ENCODE measurements at places on chromosomes 7 and 10.

GRCh38 chr10:28628184-28628893, 49.0 kb upstream of the BAMBI start:
- H3K4me1 ChIP-seq: peaks cover 18% of the 10 kb centered on the region

DNA sequence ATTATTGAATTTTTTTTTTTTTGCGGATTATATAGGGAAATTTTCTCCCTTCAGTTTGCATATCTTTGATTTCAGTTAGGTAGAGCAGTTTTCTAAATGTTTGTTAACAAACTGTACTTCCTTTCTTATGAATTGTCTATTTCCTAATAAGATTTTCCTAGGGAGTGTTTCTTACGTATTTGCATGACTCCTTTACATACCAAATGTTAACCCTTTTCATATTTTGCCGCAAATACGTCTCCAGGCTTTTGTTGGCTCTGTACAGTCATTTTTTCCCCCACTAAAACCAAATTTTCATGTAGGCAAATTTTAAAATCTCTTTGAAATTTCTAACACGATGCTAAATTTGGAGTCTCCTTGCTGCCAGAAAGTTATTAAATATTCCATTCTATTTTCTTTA, 1.9 kb upstream of the FRAT2 start:
- H3K4me1 ChIP-seq: peaks cover 20% of the 10 kb centered on the region
- H3K27me3 ChIP-seq: peaks cover 34% of the 10 kb centered on the region
- H3K4me3 ChIP-seq: no peak overlapping the region
- DNase-seq: no peak

DNA sequence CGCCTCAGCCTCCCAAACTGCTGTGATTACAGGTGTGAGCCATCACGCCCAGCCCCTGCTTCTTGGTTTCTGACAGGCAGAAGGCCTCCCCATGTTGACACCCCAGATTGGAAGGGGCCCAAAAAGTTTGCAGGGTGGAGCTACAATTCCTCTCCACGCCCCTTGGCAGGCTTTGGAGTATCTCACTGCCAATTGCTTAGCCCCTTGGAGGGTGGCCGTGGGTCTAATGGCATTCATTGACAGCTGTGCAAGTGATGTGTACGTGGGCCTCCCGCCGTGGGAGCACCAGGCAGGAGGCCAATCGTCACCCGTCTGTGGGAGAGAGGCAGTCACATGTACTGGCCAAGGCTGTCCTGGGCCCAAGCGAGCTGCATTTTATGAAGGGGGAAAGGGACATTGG, 73.7 kb upstream of the PPIF start:
- DNase-seq: no peak
- peaks cover 33% of the 10 kb centered on the region for H3K4me1 ChIP-seq
- H3K4me3 ChIP-seq: no peak overlapping the region
- peaks cover 45% of the 10 kb centered on the region for H3K36me3 ChIP-seq
- peak overlapping the region; percentile 88 for H3K27ac ChIP-seq

DNA sequence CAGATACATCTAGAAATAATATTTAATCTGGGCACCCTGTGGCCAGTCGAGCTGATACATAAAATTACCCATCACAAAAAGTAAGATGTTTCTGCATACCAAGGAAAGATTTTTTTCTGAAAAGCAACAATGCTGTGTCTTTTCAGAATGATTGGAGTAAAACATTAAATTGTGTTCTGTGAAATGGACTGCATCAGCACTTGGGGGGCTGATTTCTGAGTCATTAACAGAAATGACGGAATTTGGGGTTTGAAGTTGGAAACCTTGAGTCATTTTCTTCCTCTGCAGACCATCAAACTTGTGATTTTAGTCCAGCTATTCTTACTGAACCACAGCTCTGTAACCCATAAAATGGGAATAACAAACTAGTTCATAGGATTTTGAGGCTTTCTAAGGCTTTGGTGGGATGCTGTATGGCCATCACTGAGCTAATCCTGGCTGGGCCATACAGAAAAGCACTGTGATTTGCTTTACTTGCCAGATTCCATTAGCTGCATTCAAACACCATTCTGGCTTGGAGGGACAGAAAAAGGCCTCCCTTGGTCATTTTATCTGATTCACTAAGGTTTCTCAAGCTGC, 739.4 kb upstream of the IGFBP3 start:
- H3K4me1 ChIP-seq: no peaks in the 10 kb centered on the region
- no peak overlapping the region for H3K4me3 ChIP-seq
- no peak overlapping the region for H3K27ac ChIP-seq
- no peaks in the 10 kb centered on the region for H3K27me3 ChIP-seq

DNA sequence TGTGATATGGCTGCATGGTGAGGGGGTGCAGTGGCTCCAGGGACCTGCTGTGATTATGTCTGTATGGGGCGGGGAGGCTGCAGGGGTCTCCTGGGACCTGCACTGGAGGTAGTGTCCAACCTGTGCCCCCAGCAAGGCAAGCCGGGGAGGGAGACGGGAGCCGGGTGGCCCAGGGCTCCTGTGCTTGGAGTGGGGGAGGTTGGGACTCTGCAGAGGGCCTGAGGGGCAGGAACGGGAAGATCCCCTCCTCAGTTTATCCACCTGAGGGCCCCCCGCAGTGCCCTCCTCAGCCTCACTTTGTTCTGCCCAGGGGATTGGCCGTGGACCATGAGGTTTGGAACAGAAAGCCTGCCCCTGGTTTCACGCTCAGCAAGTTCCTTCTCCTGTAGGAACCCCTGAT, 22.8 kb upstream of the PWWP2B start:
- H3K36me3 ChIP-seq: no peaks in the 10 kb centered on the region
- DNase-seq: peak; percentile 54
- H3K27ac ChIP-seq: no peak overlapping the region
- H3K4me1 ChIP-seq: peaks cover under 1% of the 10 kb centered on the region
- no peaks in the 10 kb centered on the region for H3K27me3 ChIP-seq

DNA sequence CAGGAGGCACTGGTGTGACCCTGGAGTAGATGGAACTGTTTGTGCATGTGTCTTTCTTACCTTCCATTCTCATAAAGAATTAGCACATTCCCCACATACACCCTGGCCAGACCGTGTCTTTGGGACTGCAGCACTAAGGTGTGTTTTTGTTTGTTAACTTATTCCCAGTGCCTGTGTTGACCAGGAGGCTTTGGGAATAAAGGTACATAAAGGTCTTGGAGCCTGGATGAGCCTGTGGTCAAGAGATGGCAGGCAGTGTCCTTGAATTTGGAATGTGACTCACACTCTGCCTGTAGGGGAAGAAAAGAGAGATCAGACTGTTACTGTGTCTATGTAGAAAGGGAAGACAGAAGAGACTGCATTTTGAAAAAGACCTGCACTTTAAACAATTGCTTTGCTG, 137.6 kb downstream of the LYZL1 start:
- no peak overlapping the region for H3K4me3 ChIP-seq
- H3K27ac ChIP-seq: no peak overlapping the region
- no peaks in the 10 kb centered on the region for H3K4me1 ChIP-seq
- H3K36me3 ChIP-seq: peaks cover 27% of the 10 kb centered on the region

DNA sequence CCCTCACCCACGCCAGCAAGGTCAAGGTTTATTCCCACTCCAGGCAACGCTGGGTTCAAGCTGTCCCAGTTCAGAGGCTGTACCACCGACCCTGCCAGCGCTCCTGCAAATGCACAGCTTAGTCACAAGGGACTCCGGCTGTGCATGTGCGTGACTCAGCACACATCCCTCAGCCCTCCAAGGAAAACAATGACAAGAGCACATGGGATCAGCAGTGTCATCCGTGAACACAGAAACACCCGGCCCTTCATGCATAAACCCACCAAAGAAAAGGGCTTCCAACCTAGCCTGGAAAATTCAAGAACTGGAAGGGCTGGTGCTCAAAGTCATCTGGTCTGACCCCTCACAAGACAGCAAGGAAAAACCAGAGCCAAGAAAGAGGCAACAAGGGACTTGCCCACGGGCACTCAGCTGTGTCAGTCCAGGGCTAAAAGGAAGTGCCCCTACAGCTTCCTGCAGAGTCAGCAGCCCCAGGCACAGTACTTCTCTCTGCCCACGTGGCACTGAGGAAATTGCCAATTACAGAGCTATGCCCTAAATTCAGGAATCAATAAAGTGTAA, 106.1 kb downstream of the KCNMA1 start:
- peaks cover 50% of the 10 kb centered on the region for H3K4me1 ChIP-seq
- H3K4me3 ChIP-seq: peak overlapping the region; percentile 61
- no peaks in the 10 kb centered on the region for H3K27me3 ChIP-seq
- H3K27ac ChIP-seq: peak overlapping the region; percentile 99
- no peaks in the 10 kb centered on the region for H3K36me3 ChIP-seq

- DNase-seq: no peak
- no peaks in the 10 kb centered on the region for H3K4me1 ChIP-seq
- H3K27me3 ChIP-seq: no peaks in the 10 kb centered on the region
- H3K27ac ChIP-seq: no peak overlapping the region
These were observed 243.9 kb downstream of the GLRX3 start for GRCh38 chr10:130380056-130380455.

- no peak overlapping the region for H3K27ac ChIP-seq
- DNase-seq: no peak
- no peak overlapping the region for H3K4me3 ChIP-seq
- H3K4me1 ChIP-seq: peaks cover 9% of the 10 kb centered on the region
These were observed 9.1 kb downstream of the RPA3 start for GRCh38 chr7:7709291-7709690.

- peak overlapping the region; percentile 89 for H3K4me3 ChIP-seq
- peak overlapping the region; percentile 67 for H3K27ac ChIP-seq
- no peaks in the 10 kb centered on the region for H3K27me3 ChIP-seq
- peak; percentile 8 for DNase-seq
These were observed 523 bp upstream of the CDK1 start for GRCh38 chr10:60777696-60778213.

DNA sequence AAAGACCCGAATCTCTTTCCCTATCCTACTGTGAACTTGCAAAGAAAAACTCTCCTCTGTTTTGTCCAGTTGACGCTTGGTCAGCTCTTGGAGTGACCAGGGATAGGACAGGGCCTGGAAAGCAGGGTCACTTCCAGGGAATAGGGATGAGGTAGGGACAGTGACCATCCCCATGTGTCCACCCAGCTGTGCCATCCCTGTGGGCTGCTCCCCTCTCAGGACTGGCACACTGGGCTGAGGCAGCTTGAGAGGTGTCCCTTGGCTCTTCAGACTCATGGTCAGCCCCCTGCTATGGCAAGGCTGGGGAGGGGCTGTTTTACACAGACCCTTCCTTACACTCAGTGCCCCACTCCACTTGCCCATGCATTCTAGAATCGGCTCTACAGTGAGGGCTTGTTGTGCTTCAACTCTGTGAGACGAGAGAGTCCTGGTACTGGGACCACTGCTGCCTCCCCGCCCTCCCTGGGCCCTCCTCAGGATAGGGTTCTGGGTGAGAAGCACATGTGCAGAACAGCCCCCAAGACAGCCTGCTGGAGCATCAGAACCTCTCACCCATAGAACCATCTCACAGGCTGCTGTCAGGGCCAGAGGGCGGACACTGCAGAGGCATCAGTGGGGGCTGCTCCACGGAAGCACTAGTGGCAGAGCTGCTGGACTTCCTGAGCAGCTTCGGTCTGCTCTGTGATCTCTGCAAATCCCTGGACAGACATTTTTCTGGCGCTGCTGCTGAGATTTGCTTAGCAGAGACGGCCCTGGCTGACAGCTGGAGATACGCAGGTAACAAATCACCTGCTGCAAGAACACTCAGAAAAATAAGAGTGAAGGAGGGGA, 202.8 kb upstream of the CXCL12 start:
- no peaks in the 10 kb centered on the region for H3K4me1 ChIP-seq
- H3K27me3 ChIP-seq: peaks cover 2% of the 10 kb centered on the region

All from osteoblast (primary cell).